ENCODE measurements at places on chromosomes 2 and 18. TPM values are rescaled to one million over a fixed set of nuclear protein-coding genes. Genes with fewer than 3 reads are reported as not detected.

IL37 gene
- not detected for total RNA-seq

DNA sequence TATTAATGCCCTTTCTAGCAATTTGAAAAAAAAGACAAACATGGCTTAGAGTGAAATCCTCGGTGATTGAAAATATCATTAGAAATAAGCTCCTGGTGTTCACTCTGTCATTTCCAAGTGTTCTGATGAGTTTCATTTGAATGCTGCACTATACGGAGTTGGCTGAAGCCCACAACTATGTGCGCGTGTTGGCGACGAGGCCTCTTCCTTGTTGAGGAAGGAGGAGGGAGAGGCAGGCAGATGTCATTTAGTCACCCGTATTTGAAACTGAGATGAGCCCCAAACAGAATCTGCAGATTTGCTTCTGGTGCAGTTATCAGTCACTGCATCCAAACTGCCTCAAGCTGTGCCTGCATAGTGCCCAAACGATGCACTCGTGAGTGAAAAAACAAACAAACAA, 23.5 kb upstream of the SKOR2 start:
- no peak for DNase-seq

TUBA4B gene
- not detected for total RNA-seq

DNA sequence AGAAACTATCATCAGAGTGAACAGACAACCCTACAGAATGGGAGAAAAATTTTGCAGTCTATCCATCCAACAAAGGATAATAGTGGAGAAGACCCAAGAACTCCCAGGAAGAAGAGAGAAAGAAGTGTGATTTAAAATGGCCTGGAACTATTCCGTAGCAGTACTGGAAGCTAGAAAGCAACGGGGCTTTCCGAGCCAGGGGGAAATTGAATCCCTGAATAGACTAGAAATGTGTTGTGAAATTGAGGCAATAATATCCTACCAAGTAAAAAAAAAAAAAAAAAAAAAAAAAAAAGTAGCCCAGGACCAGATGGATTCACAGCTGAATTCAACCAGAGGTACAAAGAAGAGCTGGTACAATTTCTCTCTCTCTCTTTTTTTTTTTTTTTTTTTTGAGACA, 69.3 kb downstream of the FARP2 start:
- no peak for DNase-seq

DNA sequence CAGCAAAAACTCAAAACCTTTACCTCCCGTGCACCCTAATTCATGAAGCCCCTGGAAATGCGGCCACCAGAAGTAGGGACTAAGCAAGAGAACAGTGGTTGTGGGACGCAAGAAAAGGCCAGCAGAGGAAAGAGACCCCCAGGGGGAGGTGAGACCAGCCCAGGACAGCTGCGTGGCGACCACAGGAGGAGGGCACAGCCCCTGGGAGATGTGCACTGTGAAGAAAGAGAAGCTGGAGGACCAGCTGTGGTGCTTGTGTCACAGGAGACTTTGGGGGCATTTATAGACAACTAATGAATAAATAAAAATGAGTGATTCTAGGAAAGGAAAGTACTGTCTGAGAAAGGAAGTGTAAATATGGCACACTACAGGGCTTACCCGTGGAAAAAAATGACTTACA, 263.8 kb downstream of the EIPR1 start:
- no peak for DNase-seq

DNA sequence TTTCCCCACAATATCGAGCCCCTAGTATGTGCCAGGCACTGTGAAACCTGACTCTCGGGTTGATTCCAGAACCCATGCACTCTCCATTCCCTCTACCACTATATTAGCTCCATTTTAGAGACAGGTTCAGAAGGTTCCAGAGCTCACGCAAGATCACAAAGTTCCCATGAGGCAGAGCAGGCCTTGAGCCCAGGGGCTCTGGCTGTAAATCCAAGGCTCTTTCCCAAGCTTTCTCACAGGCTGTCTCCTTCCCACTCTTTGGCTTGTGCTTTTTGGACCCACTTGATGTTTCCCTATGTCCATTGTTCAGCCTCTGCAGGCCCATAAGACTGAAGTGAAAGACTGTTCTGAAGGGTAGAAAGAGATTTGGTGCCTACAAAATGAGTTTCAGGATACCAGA, 15.7 kb downstream of the KIAA2012 start:
- DNase-seq = no peak

DNA sequence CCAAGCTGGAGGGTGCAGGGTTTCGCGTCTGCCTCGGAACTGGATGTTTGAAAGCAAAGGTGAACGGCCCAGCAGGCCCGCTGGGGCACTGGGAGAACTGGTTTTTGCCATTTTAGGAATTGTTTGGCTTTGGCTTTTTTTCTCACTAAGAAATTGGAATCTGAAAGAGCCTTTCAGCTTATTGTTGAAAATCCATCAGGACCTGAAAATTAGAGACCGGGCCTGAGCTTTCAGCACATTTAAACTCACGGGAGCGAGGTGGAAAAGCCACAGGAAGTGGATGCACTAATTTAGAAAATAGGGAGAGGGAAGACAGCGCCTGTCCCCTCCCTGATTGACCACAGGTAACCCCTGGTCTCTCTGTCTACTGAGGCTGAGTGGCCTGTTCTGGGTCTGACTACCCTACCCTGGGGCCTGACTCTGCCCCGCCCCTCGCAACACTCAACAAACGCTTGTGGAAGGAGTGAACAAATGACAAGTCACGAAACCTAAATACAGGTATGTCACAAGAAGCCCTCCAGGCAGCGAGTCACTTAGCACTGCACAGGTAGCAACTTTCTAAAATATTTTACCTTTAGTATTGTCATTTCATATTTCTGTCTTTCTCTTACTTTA, 100.3 kb upstream of the MBOAT2 start:
- DNase-seq = no peak

DNA sequence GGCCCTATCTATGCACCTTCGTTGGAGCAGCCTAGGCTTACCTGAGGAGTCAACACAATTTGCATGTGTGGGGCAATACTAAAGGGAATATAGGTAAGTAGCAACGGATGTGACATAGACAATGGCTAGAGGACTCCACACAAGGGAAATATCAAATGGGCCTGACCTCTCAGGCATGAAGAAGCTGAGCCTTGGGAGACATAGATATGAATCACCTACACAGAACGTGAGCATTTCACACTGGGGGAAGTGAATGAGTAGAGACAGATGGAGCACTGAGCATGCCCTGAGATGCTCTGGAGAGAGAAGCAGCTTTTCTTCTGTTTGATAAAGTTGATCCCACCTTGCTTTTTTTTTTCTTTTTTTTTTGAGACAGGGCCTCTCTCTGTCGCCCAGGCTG, 97.9 kb downstream of the ATL2 start:
- no peak for DNase-seq
